Stimulated activated CD8-positive, alpha-beta memory T cell treated with anti-CD3 and anti-CD28 coated beads, Interleukin-7, amount 100 ng/mL, for 1 hour (primary cell): ENCODE measurements at places on chromosomes 16 and 17.

GRCh38 chr17:7508846-7509245 lies 24.7 kb downstream of the POLR2A start:
- DNase-seq: no peak

GRCh38 chr16:84884596-84885341 lies 65.0 kb downstream of the CRISPLD2 start:
- no peak for DNase-seq

DNA sequence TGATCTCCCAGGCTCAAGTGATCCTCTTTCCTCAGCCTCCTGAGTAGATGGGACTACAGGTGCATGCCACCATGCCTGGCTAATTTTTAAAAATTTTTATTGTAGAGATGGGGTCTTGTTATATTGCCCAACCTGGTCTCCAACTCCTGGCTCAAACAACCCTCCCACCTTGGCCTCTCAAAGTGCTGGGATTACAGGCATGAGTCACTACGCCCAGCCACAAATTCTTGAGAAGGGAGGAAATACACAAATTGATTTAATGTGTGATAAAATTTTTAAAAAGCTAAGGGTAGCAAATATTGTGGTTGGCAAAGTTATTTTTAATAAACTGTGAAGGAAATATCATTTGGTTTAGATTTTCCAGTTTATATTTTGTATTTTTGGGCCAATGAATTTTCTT lies 9.6 kb downstream of the ITGAD start:
- no peak for DNase-seq

DNA sequence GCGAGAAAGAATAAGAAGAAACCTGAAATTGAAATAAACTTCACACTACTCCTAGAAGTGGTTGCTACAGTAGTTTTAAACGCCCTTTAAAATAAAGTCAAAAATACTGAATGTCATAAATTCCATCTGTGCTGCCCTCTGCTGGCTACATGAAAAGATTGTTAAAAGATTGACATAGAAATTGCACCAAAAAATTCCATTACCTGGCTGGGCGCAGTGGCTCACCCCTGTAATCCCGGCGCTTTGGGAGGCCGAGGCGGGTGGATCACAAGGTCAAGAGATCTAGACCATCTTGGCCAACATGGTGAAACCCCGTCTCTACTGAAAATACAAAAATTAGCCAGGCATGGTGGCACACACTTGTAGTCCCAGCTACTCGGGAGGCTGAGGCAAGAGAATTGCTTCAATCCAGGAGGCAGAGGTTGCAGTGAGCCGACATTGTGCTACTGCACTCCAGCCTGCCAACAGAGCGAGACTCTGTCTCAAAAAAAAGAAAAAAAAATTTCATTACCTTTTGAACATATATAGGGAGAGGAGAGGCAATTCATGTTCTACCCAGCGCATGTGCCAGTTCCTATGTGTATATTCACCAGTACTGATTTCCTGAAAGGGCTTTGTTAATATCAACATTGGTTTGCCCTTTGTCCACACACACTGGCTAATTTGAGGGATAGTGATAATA lies 36.5 kb downstream of the CYTH1 start:
- no peak for DNase-seq

DNA sequence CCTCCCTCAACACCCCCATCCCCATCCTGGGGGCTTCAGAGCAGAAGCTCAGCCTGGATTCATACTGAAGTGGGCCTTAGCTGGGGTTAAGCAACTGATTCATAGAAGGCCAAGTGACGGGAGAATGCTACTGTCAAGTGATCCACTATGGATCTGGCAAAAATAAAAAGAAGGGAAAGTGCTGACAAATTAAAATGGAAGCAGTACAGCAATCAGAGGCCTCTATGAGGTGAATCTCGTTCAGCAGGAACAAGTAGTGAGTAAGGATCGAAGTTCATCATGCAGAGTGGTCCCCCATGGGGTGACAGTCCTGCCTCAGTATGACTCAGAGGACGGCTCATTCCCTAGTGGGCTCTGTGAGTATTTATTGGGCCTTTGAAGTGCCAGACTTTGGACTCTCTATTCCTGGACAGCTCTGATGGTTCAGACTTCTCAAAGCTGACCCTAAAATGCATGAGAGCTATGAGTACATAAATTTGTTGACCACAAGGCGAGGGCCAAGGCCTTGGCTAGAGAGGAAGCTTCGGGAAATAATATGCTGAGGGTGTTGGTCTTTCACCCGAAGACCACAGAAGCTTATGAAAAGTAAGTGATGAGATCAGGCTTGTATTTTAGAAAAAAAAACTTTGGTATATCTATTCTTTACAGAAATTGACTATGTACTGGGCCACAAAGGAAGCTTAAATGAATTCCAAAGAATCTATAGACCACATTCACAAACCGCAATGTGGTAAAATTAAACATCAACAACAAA lies 5.3 kb upstream of the NSMCE1 start:
- no peak for DNase-seq
